ENCODE measurements at places on chromosomes 3 and 15. TPM values are rescaled to one million over a fixed set of nuclear protein-coding genes. Genes with fewer than 3 reads are reported as not detected.

- H3K4me3 ChIP-seq: peak overlapping the region; percentile 11
- no peaks in the 10 kb centered on the region for H3K27me3 ChIP-seq
- no peak for DNase-seq
- peak overlapping the region; percentile 64 for H3K27ac ChIP-seq
- no peaks in the 10 kb centered on the region for H3K36me3 ChIP-seq
Observed at GRCh38 chr15:90553248-90553745, 23.6 kb downstream of the CRTC3 start.

- H3K36me3 ChIP-seq: no peaks in the 10 kb centered on the region
- DNase-seq: no peak
- H3K4me1 ChIP-seq: no peaks in the 10 kb centered on the region
Observed at GRCh38 chr3:63500196-63500595, 152.3 kb upstream of the SNTN start.

Gene PAK6
- total RNA-seq: 1.4 TPM

Gene FHIT
- total RNA-seq: 1.1 TPM

Gene HRG
- 1.1 TPM for total RNA-seq

Measured in gastrocnemius medialis (tissue), 4 donors.